ENCODE measurements at places on chromosomes 2 and 18.

DNA sequence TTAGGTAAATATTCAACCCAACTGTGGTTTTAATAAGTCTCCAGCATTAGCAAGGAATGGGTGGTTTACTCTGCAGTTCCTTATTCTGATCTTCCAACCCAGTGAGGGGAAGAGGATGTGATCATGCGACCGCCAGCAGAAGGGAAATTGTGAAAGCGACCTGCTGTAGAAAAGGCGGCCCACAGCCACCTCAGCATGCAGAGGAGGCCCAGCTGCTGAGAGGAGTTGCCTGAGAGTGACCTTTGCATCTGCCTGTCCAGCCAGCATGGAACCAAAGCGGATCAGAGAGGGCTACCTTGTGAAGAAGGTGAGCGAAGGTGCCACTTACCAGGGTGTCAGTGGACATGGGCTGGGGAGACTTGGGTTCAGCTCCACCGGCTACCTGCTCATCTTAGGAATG is at the start of gene PLEK:
Gene PLEK, plus strand, starts transcription at position 196 of the 400 bp plus-strand sequence. Its CDS starts 70 bp downstream, at position 266.
- DNase-seq = no peak

GRCh38 chr2:73899801-73900336 is 7.1 kb downstream of the ACTG2 start:
- DNase-seq = no peak

DNA sequence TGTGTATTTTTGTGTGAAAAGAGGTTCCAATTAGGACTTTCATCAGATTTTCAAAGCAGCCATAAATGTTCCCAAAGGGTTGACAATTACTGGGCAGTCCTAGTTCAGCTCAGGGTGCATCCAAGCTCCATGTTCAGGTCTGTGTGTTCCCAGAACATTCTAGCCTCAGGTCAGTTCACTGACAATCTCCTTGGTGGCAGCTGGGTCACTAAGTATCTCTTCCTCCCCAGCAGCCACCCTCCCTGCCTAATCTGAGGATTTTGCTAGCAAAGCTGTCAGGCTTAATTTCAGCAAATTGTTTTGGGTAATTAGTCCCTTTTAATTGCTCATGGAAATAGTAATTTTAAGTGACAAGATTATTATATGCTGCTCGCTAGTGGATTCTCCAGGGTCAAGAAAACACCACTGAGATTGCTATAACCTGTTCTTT is 29.8 kb downstream of the UPP2 start:
- DNase-seq = no peak

DNA sequence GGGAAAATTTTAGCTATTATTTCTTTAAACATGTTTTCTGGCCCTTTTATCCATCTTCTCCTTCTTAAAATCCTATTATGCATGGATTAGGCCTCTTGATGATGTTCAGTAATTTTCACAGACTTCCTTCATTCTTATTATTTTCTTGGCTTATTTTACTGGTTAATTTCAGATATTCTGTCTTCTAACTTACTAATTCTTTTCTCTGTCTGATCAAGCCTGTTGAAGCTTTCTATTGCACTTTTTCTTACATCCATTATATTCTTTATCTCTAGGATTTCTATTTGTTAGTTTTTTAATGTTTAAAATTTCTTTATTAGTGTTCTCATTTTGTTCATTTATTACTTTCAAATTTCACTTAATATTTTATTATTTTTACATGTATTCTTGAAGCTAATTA is 105.3 kb upstream of the GALNT13 start:
- no peak for DNase-seq

DNA sequence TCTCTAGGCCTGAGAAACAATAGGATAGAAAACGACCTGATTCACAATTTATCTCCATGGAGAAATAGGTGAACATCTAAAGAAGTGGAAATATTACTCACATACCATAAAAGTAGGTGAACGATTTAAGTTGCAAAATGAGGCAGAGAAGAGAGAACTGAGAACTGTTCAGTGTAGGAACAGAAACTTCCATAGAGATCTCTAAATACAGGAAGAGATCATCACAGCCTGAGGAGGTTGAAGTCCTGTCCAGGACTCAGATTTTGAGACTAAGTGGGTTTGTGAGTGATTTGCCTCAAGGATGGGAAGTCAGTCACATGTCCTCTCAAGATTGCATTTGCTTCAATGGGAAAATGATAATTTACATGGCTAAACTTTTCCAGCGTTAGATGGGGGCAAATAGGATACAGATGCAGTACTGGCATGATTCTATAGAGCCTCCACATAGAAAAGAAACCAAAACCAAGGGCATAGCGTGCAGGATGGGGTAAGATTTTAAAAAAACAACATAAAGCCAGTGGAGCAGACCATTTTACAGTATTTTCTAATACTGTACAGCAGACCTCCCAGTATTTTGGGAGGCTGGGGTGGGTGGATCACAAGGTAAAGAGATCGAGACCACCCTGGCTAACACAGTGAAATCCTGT is 68.8 kb downstream of the MEP1B start:
- DNase-seq = no peak

DNA sequence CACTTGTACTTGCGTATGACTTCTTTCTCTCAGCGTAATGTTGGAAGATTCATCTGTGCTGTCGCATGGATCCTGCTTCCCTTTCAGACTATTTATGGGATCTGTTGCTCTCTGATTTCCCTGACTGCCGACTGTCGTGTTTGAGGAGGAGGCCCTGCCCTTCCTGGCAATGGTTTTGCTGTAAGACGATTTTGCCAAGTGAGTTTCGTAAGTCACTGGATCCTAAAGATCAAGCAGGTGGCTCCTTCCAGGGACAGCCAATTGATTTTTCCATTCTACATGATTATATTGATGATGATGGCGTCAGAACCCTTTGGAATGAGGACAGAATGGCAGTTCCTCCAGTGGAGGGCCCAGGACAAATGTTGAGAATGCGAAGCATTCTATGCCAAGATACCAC is 8.7 kb upstream of the B3GNT2 start:
- no peak for DNase-seq

DNA sequence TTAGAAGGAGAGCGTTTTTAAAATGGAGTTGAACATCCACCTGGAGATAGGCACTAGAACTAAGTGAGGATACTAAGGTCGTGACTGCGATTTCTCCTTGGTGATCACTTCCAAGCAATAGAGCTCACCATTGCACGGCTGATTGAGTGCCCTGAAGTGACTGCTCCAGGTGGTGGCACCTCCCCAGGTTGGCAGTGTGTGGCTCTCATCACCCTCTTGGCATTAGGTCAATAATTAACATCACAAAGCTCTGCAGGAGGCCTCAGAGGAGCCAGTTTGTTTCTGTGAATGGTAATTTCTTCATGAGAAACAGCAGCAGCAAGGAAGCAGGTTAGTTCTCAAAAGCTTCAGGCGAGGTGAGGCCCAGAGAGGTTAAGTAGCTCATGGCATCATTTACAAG is 259.6 kb downstream of the CLIP4 start:
- no peak for DNase-seq

GRCh38 chr2:74555610-74556103 is 1.1 kb downstream of the DOK1 start:
- DNase-seq = no peak

GRCh38 chr2:15867194-15868171 is 72.9 kb upstream of the MYCN start:
- DNase-seq = no peak

DNA sequence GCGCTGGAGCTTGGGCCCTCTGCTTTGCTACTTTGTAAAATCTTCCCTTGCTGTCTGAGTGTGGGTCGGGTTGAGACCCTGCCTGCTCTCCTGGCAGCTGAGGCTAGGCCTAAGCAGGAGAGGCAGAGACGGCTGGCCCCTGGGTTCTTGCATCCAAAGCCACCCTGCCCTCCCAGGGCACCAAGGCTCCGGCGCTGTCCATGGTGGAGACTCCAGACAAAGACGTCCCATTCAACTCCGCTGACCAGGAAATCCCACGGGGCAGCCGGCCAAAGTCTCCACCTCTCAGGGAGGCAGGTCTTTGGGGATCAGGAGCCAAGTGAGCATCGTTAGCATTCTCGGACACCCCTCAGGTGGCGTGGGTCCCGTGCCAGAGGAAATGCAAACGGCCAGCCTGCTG is 2.6 kb upstream of the PRLH start:
- DNase-seq = no peak

DNA sequence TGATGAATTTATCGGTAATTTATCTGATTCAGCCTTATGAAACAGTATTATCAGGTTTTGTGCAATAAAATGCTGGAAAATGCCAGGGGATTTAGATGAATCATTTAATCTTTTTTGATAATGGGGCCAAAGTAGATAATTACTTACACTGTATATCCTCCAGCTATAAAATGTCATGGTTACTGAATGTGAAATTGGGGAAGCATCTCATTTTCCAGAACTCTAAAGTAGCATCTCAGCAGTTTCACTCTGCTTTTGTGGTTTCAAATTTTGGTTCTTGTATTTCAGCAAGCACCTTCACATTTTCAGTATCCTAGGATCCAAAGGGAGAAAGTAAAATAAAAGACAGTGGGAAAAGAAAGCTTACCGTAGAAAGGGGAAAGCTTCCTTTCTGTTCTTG is 12.8 kb downstream of the ANKRD62 start:
- no peak for DNase-seq

DNA sequence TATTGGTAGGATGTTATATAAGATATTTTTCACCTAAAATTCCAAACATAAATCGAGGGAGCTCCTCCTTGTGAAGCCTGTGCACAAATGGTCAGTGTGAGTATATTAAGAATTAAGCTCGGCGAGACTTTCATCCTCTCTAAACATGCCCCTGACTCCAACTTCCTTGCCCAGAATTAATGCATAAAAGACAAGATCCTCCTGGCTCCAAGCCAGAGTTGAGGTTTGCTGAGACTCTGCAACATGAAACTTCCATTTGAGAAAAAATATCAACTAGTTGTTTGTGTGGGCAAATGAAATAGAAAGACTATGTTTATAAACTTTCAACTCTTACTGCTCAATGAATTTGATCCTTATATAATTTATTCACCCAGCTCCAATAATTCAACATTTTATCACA is 68.1 kb downstream of the CCDC178 start:
- DNase-seq = no peak

DNA sequence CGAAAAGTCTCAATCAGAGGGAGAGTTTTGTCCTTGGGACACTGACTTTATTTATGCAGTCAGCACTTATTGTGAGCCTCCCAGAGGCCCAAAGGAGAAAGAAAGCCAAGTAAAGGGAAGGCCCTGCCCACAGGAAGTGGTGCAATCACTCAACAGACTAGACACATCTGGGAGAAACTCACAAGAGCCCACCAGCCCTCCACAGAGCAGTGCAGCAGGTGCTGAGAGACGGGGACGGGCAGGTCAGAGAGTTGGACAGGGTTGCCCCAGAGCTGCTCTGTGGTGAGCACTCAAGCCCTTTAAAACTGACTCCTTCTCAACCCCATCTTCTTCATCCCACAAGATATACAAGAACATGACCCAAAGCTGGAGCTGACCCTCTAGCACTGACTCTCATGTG is 96.0 kb downstream of the TFCP2L1 start:
- DNase-seq = no peak

DNA sequence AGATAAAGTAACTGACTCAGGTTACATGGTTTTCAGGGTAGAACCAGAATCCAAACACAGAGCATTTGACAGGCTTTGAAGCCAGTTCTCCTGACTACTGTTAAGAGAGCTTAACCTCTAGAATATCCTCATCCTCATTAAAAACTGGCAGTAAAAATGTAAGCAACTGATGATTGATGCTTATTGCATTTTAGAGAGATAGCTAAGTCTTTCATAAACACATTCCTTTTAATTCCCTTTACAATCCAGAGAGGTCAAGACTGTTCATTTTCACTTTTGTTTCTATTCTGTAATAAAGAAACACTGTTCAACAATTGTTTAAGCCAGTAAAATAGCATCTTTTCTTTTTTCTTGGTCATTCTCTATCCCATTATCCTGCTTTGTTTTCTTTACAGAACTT is 53.9 kb upstream of the RAB27B start:
- DNase-seq = no peak

DNA sequence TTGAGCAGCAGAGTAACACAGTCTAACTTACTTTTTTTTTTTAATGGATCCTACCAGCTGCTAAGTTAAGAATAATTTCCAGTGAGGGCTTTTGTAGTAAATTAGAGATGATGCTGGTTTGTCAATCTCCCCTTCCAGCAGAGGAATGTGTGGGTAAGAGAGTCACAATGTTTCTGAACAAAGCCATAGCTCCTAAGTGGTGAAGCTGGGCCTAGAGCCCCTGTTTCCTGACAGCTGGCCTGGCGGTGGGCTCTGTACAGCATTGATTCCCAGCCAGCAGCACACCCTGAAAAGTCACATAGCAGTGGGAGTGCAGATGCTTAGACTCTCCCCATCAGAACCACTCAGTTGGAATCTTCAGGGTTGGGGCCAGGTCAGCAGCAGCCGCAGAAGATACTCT is 24.4 kb downstream of the CAPG start:
- DNase-seq = no peak

- no peak for DNase-seq
Observed at GRCh38 chr2:108593547-108594098, 59.4 kb downstream of the LIMS1 start.

Measured in GM13977 (cell line).